Thoracic aorta (tissue), 2 donors: ENCODE measurements at places on chromosomes 5 and 9.

GRCh38 chr5:149273237-149273636 is 1.6 kb downstream of the AFAP1L1 start:
- no peak for DNase-seq

DNA sequence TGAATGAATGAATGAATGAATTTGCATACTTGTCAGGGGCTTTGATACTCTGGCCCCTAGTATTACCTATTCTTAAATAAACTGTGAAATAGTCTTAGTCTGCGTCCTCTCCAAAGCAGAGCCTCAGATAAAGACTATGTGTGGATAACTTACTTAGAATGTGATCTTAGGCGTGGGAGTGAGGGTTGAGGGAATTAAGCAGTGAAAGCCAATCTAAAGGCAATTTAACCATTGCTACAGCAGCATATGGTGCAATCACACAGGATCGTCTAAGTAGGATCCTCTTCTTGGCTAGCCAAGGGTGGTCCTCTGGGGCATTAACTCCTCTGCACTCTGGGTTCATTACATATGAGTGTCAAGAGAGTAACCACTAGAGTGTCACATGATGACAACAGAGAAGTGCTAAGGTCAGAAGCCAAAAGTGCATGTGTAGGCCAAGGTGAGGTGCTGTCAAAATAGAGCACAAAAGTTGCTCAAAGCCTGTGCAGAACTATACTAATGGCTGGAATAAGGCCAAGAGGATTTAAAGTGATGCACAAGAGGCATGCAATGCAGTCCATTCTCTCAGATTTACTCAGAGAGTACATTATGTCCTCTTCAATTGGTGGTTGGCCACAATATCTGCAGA is 274.4 kb upstream of the SEMA6A start:
- DNase-seq, result no peak

- no peak for DNase-seq
These were observed 48.5 kb downstream of the PLK2 start for GRCh38 chr5:58411372-58411771.

DNA sequence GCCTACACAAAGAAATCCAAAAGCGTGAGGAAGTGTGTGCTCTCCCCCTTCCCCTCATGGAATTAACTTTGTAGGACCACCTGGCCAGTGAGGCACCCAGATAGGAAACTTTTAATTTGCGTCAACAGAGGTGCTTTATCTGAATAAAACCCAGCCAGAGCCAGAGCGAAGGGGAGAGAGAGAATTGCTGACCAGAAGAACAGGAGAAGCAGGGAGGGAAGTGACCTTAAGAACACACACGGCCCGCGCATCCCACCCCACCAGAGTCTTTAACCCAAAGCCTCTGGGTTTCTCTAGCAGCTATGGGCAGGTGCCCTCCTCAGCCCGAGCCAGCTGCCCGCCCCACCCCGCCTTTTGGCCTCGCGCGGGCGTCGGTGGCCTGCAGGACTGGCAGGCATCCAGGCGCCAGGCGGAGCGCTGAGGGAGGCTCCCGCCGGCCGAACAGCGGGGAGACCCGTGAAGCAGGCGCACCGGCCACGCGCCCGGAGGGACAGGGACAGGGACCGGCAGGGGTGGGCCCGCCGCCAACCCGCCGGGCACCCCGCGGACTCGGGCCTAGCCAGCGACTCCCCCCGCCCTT is 580 bp downstream of the ERAP1 start:
- DNase-seq, result peak; percentile 14

- DNase-seq, result no peak
These were observed 784 bp downstream of the NLN start for GRCh38 chr5:65722575-65723403.

GRCh38 chr5:78162253-78162862 is 132.1 kb downstream of the AP3B1 start:
- no peak for DNase-seq

GRCh38 chr9:112042244-112042638 is 132.9 kb downstream of the SUSD1 start:
- DNase-seq, result no peak

GRCh38 chr9:5301544-5301943 is 3.0 kb downstream of the RLN2 start:
- no peak for DNase-seq

GRCh38 chr5:142481410-142481809 is 156.6 kb upstream of the SPRY4 start:
- DNase-seq, result no peak

DNA sequence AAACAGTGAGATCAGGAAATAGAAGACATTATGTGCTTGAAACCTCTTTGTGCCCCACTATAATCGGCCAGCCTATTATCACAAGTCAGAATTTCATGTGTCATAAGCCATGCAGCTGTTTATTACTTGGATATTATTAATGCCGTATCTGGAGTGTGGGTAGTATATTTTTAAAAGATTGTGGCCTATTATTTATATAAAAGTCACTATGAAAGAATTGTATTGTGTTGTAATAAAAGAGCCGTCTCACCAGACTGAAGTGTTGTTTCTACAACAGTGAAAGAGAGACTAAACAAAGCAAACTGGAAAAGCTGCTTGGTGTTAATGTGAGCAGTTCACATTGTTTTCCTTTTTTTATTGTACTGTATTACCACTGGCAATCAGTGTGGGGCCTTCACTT is 449.1 kb downstream of the PSAT1 start:
- no peak for DNase-seq

- DNase-seq, result no peak
These were observed 208.7 kb downstream of the BNC2 start for GRCh38 chr9:16661816-16662215.
